BE2C (cell line): ENCODE measurements at places on chromosomes 3 and 15.

DNA sequence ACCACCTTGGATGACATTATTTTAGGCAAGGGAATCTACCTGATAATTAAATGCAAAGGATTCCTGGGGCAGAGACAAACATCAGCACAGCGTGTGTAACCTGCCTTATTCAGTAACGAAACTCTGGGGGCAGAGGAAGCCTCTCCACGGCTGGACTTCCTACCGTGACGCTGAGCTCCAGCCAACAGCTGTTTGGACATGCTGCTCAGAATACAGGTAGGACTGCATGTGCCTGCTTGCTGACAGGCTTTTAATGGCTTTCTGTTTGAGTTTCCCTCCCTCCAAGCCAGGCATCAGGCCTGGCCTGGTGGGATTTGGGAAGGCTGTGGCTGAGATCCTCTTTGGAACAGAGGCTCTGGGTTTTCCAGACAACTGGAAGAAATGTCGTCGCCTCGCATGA lies 150.6 kb downstream of the ADAMTS17 start:
- DNase-seq = no peak

- no peak for DNase-seq
Observed at GRCh38 chr3:16122155-16122554, 52.3 kb upstream of the GALNT15 start.

DNA sequence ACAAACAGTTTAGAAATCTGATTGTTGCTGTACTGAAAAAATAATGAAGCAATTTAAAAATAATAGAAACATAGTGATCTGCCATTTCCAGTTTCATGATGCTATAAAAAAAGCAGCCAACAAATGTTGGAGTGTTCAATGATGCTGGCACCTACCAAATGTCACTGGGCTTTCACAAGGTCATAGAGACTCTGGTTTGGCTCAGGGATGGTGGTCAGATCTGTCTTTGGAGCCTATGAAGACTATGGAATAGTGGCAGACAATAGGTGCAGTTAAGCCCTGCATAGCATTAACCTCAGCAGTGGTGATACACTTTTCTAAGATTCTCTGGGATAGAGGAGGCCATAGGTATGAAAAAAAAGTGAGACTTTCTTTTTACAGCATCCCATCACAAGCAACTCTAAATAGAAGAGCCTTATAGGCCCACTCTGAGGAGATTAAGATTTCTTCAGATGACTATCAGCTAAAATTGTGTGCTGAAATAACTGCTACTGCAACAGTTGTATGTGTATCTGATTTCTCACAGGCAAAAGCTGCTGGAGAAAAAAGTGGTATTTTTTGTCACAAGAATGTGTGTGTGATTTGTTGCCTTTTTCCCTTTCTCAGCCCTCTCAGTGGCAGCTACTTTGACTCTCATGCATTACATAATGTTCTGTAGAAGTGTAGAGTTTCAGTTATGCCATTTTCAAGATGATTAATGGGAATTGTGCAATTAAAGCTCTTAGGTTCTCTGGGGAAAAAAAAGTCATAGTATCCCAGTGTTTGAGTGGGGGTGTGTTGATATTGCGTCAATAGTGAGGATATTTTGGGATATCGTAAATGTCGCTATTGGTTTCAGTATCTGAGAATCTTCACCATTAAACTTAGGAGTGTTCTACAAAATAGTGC lies 137.4 kb downstream of the MBNL1 start:
- no peak for DNase-seq

- no peak for DNase-seq
Observed at GRCh38 chr3:31509147-31509728, 23.5 kb upstream of the STT3B start.

GRCh38 chr3:183779896-183780465 lies 45.4 kb downstream of the MAP6D1 start:
- no peak for DNase-seq

DNA sequence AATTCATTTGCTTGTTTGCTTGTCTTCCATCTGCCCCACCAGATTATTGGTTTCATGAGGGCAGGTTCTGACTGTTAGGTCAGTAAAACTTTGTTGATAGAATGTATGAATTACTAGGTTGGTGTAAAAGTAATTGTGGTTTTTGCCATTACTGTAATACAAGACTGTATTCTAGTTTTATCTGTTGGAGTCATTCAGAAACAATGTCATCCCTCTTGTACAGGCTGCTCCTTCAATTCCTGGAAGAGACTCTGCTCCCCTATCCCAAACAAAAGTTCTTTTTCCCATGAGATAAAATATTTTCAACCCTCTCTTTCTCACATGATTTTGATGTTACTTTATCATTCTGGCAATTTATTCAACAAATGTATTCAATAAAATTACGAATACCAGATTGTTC lies 115.0 kb downstream of the CHST2 start:
- DNase-seq = no peak

DNA sequence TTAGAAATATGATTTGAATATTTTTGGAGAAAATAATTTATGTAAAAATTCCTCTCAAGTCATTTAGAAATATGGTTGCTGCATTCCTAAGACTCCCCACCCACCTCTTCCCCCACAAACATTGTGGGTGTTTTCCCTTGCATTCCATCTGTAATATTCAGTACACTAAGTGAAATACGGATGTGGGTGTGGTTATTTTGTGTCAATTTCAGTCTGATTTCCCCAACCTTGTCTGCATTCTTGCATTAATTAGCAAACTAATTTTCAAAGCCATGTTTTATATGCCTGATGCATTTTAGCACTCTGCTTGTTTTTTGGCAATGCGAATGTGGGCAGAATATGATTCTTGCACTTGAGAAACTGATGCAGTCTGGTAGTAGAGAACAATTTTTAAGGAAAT lies 408.3 kb upstream of the RGMA start:
- DNase-seq = no peak

GRCh38 chr15:55683376-55683775 lies 59.6 kb downstream of the PRTG start:
- DNase-seq = peak; percentile 53

DNA sequence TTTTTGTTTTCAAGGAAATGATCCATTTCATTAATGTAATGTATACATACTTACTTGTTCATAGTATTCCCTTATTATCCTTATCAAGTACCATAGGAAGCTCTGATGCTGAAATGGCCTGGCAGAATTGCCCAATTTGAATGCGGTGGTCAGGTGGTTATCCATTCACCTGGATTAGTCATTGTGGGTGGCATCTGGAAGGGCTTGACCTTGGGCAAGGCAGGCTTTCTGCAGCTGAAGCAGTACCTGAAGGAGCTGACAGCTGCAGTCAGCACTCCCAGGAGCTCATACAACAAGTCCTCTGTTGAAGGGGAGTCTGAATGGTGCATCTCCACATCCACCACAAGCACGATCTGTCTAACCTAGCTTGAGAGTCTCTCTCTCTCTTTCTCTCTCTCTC lies 12.2 kb upstream of the IQCF5 start:
- no peak for DNase-seq

DNA sequence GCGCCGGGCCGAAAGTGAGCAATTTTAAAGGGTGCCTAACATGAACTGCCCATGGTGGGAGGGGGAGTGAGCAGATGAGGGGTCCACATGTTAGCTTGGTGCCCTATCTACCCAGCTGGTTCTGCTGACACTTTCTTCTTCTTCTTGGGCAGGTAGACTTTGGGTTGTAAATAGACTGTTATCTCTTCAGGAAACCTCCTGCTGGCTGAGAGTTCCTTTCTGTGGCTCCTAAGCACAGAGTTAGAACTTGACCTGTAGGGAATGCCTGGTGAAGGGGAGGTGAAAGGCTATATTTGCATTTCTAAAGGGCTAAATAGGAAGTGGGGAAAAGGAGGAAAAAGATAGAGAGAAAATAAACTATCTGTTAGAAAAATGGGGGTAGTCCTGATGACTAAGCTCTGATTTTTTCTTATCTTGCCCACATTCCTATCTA lies 521.4 kb upstream of the TGFBR2 start:
- no peak for DNase-seq

- no peak for DNase-seq
Observed at GRCh38 chr3:179603321-179603720, 1.1 kb downstream of the MRPL47 start.

DNA sequence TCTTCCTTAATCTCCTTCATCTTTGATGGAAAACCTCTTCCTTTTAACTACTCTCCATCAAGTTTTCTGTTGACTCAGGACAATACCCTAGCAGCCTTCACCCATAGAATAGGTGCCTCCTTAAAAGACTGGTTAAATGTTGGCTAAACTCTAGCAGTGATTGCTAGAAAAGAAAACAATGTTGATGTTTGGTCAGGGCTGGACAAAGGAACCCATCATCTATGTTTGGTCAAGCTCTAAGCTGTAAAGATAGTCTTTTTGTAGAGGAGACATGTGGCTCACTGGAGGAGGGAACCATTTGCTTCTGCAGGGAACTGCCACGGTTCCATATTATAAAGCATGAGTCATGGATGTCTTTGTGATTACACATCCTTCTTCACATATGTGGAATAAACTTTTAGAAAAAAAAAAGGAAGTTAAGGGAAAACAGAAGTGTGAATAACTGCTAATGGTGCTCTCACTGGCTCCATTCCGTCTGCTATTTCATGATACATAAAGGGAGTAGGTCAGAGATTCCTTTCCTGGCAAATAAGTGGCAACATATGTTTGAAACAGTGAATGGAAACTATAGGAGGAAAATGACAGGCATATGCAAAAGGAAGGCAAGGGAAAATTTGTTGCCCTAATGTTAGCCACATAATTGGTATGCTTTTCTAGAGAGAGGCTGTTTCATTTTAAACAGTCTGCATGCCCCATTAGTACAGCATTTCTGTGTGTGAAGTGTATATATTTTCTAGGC lies 78.2 kb downstream of the CMSS1 start:
- DNase-seq = no peak

DNA sequence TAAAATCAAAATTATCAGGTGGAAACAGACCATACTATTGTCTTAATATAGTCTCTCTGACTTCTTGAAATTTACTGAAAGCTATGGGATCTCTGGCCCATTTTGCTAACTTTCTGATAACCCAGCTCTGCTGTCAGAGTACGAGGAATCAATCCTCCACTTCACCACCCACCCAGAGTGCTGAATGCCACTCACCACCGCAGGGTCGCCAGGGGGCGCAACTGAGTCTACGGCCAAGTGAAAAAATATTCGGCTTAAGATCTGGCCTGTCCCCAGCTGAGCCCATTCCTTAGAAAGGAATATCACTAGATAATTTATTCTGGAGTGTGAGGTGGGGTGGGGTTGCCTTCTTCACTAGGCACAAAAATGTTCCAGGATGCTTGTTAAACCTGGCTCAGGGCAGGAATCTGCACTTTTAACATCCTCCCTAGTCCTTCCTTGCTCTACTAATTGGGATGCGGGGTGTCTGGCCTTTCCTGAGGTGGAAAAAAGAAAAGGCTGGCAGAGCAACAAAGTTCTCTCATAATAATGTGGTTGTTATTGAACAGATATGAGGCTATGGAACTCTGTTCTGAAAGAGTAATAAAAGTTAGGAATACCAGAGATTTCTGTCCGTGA lies 520.6 kb downstream of the MFSD1 start:
- peak; percentile 60 for DNase-seq

GRCh38 chr3:365268-365667 lies 168.7 kb downstream of the CHL1 start:
- DNase-seq = no peak
